ENCODE measurements at places on chromosomes 12 and 14. TPM values are rescaled to one million over a fixed set of nuclear protein-coding genes. Genes with fewer than 3 reads are reported as not detected.

DNA sequence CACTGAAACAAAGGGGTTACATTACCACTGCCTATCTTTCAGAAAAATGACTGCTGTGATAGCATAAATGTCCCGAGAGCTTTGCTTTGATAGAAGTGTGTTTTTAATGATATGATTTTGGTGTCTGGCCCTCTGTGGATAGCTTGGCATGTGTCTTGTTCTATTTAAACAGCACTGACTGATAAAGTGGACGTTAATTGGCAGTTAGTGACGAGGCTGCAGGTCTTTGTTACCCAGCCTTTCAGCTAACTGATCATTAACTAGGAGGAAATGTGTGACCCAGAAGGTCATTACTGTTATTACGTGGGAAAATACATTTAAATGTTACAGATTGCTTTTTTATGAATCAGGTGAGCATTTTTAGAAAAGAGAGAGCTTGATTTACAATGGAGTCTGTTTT is 428.3 kb downstream of the DIO2 start:
- DNase-seq, result no peak

- DNase-seq, result peak; percentile 58
Measured at GRCh38 chr12:113222730-113223531, 1.7 kb downstream of the TPCN1 start.

The ANO4 gene
- total RNA-seq, result 1.3 TPM

The ACRBP gene
- 0.20 TPM for total RNA-seq

The ARG2 gene
- 39.7 TPM for total RNA-seq
